Subcutaneous preadipocyte (primary cell): ENCODE measurements at places on chromosomes 6 and 20. TPM values are rescaled to one million over a fixed set of nuclear protein-coding genes. Genes with fewer than 3 reads are reported as not detected.

The PSORS1C2 gene
- not detected in 2 replicates for total RNA-seq

The SLC13A3 gene
- total RNA-seq = 2.5 and 4.4 TPM in 2 replicates

The COL9A1 gene
- total RNA-seq = not detected in 2 replicates

The NHLRC1 gene
- total RNA-seq = 1.8 and 2.0 TPM in 2 replicates

The SLC17A1 gene
- not detected in 2 replicates for total RNA-seq

The NHSL1 gene
- total RNA-seq = 19.1 and 19.9 TPM in 2 replicates

The HCRTR2 gene
- not detected in 2 replicates for total RNA-seq
